ENCODE measurements at places on chromosomes 4 and X.

- no peak for DNase-seq
Measured at GRCh38 chr4:74394476-74395136, 29.7 kb downstream of the EREG start.

DNA sequence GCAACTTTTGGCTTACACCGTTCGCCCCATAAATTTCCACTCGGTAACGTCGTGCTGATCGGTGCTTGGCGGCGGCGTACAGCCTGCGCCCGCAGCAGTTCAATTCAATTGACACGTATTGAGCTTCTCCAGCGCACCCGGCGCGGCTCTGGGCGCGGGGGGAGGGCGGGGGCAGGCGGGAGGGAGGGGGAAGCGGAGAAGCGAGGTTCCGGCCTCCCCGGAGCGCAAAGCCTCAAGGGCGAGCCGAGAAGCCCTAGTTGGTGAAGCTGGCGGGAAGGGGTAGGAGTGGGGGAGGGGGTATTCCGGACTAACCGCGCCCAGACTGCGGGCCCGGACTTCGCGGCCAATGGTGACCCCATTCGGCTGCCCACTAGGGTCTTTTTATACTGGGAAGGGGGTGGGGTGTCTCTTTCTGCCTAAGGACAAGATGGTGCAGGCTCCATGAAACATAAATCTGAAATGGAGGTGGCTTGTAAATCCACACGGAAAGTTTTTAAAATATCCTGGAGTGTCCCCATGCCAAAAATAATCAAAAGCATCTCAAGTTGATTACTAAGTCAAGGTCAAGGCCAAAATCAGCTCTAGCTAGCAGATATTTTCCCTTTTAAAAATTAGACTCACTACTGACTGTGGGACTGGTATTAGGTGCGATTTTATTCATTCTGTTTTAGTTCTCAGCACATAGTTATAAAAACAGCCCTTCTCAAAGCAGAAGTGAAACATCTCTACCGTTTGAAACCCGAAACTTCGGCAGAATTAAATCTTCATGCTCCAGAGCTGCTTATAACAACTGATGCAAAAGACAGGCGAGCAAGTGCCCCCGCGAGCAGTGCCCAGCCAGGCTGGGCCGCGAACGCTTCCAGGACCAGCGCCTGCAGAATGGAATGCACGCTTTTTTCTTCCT is 1.5 kb upstream of the BCOR start:
- peak; percentile 6 for DNase-seq

DNA sequence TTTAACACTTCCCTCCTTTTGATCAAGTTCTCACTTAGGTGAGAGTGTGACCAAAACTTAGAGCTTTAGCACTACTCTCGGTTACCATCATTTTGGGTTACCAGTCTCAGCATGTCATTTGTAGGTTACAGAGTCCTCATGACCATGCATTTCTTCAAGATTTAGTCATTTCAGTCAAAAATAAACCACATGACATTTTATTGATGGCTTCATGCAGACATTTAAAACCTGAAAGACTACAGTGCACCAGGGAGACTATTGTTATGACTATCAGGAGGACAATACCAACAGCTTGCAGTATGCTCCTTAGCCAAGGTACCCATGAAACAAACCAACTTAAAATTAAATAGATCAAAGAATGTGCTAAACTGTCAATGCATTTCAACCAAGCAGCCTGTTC is 498.1 kb upstream of the FSTL5 start:
- no peak for DNase-seq

GRCh38 chrX:112642349-112642748 is 37.4 kb downstream of the LHFPL1 start:
- DNase-seq = no peak

- DNase-seq = no peak
Measured at GRCh38 chrX:40003428-40004245, 94.1 kb downstream of the BCOR start.

- DNase-seq = no peak
Measured at GRCh38 chr4:128868758-128869157, 59.3 kb downstream of the JADE1 start.

- DNase-seq = no peak
Measured at GRCh38 chrX:154294791-154295574, at the start of gene TEX28. Gene TEX28, minus strand, starts transcription at chrX:154295124. Its CDS starts 3,007 bp downstream, at chrX:154292117.

- no peak for DNase-seq
Measured at GRCh38 chrX:63751481-63751880, 33.5 kb downstream of the ARHGEF9 start.

DNA sequence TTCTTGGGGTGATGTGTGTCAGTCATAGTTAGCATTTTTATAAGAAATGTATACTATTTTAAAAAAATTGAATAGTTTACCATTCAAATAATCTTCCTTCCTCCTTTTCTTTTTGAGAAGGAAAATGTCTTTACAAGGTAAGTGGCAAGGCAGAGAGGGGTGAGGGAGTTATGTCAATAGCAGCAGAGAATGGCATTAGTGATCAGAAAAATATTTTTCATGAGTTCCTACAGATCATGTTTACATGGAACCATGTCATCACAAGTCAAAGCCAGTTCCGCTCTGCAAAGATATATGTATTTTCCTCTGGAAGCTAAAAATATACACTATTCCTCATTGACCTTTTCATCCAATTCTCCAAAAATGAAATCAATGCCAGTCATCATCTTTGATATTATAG is 67.3 kb downstream of the PTPN13 start:
- no peak for DNase-seq

GRCh38 chr4:77074381-77074831 is 1.4 kb downstream of the CCNI start:
- DNase-seq = no peak

- DNase-seq = no peak
Measured at GRCh38 chr4:101471201-101471600, 123.9 kb upstream of the PPP3CA start.

DNA sequence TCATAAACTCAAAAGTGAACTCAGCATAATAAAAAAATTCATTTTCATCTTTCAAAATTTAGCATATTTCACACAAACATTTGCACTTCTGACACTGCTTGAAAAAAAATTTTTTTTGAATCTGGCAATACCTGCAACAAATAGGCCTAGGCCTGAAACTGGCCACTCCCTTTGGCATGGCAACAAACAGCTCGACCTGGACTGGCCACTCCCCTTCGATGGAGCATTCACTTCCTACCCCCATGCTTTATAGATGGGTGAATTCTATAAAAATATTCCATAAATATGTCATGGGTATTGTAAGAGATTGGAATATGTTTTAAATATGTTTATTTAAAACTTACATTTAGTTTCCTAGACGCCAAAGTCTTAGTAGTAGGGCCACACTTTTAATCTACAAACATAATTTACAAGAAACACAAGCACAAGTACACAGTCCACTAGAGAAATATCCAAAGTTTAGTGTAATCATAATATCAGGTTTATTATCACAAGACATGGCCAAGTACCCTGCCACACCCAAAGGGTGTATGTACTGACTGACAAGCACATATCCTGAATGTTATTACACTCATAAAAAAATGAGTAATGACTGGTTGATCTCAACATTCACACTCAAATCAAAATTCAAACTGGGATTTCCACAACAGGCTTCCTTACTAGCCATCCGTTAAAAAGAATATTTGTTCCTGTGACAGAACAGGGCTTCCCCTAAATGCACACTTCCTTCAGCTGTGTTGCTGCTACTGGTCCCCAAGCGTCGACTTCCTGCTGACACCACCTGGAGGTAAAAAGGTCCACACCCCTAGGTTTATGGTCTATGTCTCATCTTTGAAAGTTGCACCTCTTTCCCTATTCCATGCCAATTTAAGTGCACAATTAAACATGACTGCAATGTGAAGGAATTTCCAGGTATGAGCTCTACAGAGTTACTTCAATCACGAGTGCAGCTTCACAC is 271.5 kb downstream of the NR3C2 start:
- no peak for DNase-seq

DNA sequence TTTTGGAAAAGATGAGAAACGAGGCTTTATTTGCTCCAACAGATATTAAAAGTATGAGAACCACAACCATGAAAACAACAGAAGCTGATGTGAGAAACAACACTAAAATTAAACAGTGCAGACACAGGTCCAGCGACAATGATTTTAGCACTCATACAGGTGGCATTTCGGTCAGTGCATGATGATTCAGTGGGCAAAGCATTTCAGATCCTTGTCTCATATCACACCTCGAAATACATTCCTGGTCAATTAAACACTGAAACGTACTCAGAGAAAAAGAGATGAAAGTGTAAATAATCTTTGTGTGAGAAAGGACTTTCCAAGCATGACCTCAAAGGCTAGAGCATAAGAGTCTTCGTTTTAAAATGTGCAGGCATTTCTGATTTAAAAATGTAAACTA is 85.2 kb downstream of the ACOX3 start:
- no peak for DNase-seq
